ENCODE measurements at places on chromosomes 6 and 20.

DNA sequence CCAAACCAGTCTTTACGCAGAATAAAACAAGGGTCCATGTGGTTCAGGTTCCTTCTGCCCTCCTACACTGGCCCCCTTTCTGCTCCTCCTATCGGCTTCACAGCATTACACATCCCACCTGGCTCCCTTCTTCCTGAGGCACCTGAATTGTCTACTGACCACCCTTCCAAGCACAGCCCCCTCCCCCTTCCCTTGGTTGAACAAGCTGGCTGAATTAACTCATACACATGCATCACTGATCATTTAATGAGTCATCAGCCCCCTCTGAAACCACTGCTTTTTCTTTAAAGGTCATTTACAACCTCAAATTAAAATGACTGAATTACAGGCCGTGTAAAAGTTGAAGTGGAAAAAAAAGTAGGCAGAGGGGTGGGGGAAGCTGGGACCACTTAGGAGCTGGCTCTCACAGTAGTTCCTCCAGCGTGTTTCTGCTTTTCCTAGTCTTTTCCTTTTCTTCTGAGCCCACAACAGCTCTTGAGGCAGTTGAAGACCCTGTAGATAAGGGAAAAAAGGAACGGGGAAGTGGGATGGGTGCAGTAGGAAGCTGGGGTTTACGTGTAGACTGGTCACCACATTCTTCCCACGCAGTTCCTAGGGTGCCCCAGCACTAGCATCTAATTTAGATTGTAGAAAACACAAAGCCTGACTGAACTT, 67.6 kb downstream of the FYN start:
- peak; percentile 65 for DNase-seq

DNA sequence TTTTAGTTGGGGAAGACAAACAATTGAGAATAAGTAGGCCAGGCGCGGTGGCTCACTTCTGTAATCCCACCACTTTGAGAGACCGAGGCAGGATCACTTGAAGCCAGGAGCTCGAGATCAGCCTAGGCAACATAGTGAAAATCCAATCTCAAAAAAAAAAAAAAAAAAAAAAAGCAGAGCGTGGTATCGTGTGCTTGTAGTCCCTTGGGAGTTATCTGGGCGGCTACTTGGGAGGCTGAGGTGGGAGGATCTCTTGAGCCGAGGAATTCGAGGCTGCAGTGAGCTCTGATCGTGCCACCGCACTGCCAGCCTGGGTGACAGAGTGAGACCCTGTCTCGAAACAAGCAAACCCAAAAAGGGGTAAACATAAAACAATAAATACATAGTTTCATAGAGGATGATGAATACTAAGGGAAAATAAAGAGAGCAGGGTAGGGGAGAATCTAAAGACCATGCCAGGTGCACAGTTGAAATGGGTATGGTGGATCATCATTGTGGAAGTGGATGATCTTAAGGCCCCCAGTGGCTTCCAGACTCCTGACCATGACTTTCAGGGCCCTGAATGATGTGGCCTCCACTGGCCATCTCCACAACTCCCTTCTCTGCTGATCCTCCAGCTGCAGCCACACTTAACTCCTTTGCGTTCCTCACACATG, 947 bp downstream of the POFUT1 start:
- DNase-seq = no peak

DNA sequence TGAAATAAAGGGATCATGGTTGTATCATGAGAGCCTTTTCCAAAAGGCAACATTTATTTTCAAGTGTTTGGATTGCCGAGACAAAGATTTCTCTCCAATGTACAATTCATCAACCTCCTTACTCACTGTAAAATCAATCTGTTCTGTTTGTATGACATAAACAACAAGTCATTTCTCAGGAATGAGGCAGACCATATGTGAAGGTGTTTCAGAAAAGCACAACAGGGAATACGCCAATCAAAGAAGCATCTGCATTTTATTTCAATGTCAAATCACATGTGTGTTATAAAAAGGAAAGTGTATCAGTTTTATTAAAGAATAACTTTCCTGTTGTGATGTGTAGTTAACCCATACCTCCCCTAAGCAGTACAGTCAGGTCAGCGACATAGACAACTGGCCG, 653.7 kb downstream of the TFAP2A start:
- DNase-seq = no peak

GRCh38 chr20:51444467-51444866, 98.1 kb downstream of the NFATC2 start:
- DNase-seq = no peak

DNA sequence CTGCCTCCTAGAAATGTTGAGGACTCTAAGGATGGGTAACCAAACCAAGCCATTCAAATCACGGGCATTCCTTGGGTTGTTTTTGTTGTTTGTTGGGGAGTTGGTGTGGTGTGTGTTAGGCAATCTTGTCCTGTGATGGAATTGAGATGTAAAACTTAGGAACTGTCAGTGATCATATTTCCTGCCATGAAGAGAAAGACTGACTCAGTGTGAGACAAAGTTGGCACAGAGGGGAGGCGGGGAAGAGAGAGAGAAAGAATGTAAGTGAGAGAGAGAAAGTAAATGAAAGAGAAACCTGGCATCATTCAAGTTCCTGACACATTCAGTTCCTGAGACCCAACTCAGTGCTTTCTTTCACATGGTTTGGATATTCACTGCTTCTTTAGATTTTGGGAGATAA, 21.6 kb upstream of the FBXO30 start:
- no peak for DNase-seq

Data from CD4-positive, CD25-positive, alpha-beta regulatory T cell (primary cell).